Ascending aorta (tissue), 2 donors: ENCODE measurements at places on chromosomes 2 and 18. TPM values are rescaled to one million over a fixed set of nuclear protein-coding genes. Genes with fewer than 3 reads are reported as not detected.

- DNase-seq: no peak
- H3K27ac ChIP-seq: no peak overlapping the region
- no peak overlapping the region for H3K4me3 ChIP-seq
- H3K27me3 ChIP-seq: no peaks in the 10 kb centered on the region
- peaks cover 50% of the 10 kb centered on the region for H3K36me3 ChIP-seq
- no peaks in the 10 kb centered on the region for H3K4me1 ChIP-seq
Observed at GRCh38 chr2:120990451-120990871, 254.8 kb downstream of the GLI2 start.

GRCh38 chr2:8089596-8089995, 592.3 kb upstream of the ID2 start:
- H3K4me3 ChIP-seq: no peak overlapping the region
- no peaks in the 10 kb centered on the region for H3K4me1 ChIP-seq
- H3K27me3 ChIP-seq: no peaks in the 10 kb centered on the region
- no peaks in the 10 kb centered on the region for H3K36me3 ChIP-seq
- H3K27ac ChIP-seq: no peak overlapping the region
- no peak for DNase-seq

DNA sequence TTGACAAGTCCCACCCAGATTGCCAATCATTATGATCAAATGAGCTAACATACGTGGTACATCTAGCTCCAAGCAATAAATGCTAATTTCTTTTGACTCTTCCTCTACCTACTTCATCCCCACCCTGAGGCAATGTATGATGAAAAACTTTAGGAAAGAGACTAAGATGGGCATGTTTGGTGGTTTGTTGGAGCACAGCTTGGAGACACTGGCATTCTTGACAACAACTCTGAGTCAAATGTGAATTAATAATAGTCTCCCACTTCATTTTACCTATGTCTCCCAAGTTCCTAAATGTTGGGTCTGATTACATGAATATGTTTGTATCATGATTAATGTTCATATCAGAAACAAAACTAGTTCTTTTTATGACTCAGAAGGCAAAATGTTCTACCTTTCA, 36.6 kb downstream of the EXOC6B start:
- no peak for DNase-seq
- H3K27ac ChIP-seq: no peak overlapping the region
- H3K27me3 ChIP-seq: no peaks in the 10 kb centered on the region
- no peaks in the 10 kb centered on the region for H3K4me1 ChIP-seq
- no peak overlapping the region for H3K4me3 ChIP-seq

DNA sequence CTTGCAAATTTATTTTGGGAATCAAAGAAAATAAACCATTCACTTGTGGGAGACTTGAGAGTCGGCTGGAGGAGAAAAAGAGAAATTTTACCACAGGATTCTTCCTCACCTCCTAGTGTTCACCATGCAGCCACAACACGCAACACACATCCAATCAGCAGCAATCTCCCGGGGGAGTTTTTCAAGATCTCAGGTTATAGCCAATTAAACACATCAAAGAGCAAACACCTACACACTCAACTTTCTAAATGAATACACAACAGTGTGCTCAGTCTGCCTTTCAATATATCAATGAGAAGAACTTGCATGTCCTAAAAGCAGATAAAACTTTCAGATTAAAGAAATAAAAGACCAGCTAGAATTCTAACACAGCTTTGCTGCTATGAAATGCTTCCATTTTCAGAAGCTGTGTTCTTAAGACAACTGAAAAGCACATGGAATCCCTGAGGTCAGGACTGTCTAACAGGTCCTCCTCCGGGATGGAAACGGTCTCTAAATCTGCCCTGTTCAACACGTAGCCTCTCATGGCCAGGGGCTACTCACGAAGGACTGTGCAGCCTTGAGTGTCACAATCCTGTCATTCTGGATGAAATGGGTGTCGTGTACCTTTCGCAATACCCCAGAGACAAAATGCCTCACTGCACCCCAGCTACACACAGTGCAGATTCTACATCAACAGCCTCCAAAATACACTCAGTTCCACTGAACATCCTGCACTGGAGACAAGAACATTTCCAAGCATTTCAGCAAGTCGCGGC, 84.2 kb downstream of the ZNF516 start:
- DNase-seq: no peak
- no peak overlapping the region for H3K4me3 ChIP-seq
- no peaks in the 10 kb centered on the region for H3K36me3 ChIP-seq
- H3K27me3 ChIP-seq: no peaks in the 10 kb centered on the region
- no peaks in the 10 kb centered on the region for H3K4me1 ChIP-seq

GKN1 gene
- total RNA-seq: 1.9 TPM
